Urinary bladder (tissue), 4 donors: ENCODE measurements at places on chromosomes 1 and 21.

- DNase-seq = no peak
These were observed 5.6 kb upstream of the PCBP3 start for GRCh38 chr21:45637883-45638282.

GRCh38 chr1:109492779-109493178 lies 1.1 kb upstream of the CYB561D1 start:
- no peak for DNase-seq

- DNase-seq = no peak
These were observed 57.8 kb upstream of the TARBP1 start for GRCh38 chr1:234536741-234537140.

DNA sequence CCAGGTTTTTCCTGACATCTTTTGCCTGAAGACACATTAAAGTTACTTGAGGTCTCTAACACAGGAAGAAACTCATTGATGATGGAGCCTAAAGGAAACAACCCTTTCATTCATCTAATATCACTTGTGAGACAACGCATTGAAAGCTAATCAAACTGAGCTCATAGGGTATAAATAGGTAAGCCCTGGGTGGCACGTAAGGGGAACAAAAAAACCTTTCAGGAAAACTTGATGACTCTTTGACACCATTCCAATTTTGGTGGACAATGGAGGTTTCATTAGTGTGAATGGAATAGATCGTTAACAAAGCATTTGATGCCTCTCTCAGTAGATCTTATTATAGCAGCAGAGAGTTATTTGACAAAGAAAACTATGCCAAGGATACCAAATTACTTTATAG lies 80.7 kb upstream of the DUSP10 start:
- DNase-seq = no peak

DNA sequence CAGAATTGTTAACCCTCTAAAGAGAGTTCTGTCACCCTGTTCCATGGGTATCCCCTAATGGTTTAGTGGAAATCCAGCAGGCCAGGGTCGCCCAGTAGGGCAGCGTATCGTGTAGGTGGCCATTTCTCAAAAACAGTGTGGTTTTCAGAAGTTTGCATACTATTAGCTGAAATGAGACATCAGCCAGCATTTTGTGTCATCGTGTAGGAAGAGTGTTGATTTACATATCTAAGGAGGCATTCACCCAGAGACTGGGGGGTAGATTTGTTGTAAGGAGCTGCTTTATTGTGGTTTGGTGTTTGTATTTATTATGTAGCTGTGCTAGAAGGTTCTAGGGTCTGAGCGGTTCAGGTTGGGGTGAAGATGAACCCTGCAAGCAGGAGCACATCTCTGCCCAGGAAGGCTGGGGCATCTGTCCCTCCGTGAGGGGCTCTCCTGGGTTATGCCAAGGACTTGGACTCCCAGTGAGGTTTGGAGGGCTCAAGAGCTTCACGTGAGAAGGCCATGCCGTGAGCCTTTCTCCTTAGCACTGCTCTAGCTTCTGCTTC lies 174.4 kb downstream of the PGBD5 start:
- DNase-seq = no peak

- no peak for DNase-seq
These were observed 2.1 kb downstream of the ADAMTS4 start for GRCh38 chr1:161196521-161197451.

DNA sequence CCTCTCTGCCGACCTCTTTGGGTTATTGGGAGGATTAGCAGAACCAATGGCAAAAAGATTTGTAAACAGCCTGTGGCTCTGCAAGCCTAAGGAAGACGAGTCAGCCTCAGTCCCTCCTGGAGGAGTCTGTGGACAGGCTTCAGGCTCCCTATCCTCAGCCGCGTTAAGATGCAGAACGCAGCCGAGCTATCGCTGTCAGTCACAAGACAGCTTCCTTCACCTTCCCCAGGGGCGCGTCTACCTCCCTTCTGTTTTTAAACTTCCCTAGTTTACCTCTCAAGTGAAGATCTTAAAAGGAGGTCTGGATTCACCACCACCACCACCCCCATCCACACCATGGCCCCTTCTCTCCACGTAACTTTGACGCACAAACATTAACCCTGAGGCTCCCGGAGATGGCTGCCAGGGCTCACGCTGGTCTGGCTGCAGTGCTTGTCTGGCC lies 738 bp downstream of the CAMK1G start:
- no peak for DNase-seq

DNA sequence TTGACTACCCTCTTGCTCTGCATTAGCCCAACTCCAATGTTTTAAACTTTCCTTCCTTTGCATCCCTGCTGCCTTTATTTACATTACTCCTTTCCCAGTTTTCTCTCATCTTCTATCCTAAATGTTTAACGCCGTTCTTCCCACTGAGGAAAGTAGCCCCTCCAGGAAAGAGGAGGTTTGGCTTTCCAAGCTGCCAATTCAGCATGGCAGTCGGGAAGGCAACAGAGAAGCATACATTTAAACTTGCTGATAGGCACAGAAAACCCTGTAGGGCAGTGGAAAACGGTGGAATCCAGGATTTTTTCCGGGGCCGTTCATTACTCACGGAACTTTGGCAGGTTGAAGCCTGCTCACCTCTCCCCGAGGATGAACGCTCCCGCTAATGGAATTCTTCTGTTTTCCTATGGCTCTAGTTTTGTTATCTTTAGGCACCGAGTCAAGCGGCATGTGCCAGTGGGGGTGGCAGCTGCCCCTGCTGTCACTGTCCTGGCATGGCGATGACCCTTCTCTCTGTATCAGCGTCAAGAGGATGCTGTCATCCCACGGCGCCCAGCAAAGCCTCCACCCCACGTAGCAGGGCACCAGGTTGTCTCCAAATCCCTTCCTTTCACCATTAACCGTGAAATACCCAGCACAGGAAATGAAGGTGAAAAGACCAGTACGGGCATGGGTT lies 48.3 kb downstream of the ZBTB18 start:
- no peak for DNase-seq

DNA sequence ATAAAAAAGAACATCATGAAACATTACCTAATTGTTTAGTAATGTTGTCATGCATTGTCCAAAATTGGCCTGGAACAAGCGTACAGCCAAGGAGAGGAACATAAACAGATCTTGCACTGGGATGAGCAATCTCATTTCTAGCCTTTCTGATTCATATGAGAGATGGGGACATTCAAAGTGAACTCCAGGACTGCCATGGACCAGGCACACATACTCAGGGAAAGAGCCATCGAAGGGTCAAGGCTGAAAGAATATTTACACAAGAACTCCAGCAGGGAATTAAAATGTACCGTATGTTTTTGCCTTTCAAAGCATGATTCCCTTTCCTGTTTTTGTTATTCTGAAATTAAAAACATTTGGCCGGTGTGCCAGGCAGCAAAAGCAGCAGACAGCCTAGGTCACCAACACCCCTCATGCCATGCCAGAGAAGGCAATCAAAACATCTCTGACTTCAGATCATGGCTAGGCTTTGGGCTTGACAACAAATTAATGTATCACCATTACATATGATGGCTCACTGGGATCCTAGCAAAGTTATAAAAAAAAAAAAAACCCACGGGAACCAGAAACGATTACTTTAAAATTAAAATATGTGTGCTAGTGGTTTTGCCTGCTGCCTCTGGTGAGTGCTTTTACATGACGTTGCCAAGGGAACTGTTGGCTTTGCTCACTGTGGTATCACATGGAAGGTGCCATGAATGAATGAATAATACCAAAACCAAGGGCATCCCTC lies 159.8 kb downstream of the TGFBR3 start:
- no peak for DNase-seq

DNA sequence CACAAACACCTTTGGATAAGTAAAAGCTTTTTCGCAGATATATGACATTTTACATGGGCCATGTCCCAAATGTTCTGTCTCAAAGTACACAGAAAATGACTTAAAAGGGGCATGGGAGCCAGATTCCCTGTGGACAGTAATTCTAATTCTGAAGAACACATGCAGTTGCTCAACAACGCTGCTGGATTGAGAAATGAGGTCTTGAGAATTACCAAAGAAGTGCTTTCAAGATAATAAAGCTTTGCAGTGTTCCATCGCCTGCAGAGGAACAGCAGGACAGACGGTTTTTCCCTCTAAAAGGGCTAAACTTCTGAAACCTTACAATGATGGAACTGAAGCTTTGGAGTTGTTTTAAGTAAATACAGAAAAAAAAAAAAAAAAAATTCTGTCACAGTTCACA lies 55.3 kb upstream of the HSPA13 start:
- no peak for DNase-seq

- no peak for DNase-seq
These were observed 467.5 kb upstream of the CXADR start for GRCh38 chr21:17045214-17045853.

DNA sequence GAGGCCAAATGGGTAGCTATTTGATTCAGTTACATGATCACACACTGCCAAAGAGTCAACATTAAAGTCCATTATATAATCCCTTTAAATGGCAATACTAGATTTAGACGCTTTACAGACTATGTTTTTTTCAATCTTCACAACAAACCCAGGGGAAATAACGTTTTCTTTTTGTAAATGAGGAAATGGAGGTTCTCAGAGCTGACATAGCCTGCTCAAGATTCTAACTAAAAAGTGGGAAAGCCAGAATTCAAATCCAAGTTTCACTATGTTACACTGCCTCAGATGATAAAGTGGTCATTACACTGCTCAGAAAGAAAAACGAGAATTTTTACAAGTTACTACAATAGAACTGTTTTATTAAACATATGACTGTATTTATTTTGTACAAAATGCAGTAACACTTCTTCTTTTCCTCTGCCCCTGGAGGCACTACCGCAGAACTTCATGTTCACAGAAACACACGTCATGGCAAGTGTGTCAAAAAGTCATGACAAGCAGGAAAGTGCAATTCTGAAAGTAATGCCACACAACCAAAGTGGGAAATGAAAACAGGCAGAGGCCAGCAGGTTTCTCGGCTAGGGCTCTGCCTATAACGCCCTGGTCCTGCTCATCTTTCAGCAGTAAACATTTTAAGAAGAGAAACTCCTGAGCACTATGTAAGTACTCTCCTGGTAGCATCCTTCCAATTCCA lies 19.0 kb downstream of the THEMIS2 start:
- no peak for DNase-seq

DNA sequence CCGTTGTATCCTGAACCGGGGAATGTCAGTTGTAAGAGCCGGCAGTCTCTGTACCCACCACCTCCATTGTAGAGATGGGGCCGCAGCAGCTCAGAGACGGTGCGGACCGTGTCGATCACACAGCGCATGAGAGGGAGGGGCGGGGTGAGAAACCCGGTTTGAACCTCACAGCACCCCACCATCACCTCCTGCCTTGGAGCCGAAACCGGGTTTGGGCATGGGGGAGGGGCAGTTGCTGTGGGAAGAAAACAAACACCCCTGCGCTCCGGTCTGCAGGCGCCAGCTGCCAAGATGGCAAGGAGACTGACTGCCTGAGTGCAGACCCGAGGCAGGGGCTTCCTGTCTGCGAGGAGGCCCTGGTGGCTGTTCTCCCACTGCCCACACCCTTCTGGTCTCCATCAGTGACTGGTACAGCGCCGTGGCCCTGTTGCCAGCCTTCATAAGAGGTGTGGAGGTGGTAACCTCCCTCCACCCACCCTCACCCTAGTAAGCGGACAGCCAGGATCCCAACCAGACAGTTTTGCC lies 69.2 kb upstream of the SSBP3 start:
- DNase-seq = no peak

DNA sequence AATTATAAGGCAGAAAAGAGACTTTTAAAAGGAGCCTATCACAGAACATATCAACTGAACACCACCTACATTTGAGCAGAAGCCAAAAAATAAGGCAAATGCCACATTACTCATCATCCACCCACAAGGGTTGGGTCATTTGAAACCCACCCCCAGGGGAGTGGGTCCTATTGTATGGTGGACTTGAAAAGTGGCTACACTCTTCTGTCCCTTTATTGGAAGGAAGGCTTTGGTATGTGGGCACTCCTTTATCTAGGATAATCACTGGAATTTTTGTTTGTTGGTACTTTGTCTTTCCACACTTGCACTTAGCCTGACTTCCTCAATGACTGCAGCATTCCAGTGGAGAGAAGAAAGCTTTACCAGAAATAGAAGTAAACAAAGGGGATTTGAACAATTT lies 157.2 kb upstream of the COL11A1 start:
- no peak for DNase-seq
